ENCODE measurements at places on chromosomes 2 and 18.

DNA sequence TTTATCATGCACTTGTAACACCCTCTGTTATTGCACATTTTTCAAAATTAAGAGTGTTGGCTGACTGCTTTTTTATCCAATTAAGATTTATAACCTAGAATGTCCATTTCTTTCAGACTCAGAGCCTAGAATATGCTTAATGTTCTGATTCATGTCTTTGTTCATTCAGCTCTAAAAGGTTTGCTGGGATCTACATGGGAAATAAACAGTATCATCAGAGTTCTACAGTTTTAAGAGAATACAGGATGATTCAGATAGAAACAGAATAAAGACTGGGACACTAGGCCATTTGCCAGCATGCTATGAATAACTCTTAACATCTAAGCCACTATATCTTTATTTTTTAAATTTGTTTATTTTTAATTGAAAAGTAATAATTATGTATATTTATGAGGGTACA is 713.7 kb upstream of the CHAC2 start:
- no peak for DNase-seq

DNA sequence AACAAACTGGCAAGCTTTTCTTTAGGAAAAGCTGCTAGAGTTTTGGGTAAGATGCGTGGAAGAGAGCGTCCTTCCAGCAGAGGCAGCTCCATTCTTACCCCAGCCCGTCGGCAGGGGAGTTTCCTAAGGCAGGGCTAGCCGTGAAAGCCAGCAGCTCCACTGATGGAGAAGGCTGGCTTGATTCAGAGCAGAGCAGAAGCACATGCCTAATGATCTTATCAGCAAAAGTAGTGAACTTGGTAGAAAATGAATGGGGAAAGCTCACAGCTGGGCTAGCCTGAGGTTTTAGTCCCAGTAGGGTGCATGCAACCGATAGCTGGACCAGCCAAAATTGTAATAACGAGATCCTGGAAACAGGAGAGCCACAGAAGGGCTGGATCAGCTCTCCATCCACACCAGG is 20.8 kb downstream of the LAMA1 start:
- DNase-seq = no peak

DNA sequence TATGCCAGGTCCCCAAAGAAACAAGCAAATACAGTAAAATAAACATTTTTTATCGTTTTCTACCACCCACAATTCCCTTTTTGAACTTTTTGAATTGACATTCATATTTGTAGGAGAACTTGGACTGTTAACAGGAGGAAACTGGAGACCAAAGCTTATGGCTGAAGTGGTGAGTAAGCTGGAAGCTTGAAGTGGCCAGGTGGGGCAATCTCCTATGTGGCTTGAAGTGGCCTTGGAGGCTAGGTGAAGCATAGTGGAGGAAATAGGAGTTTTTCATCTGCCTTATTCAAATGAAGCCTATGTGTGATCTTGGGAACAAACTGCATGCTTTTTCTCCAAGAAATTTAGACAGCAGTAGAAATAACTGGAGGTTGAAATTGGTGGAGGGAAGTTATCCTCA is 962.9 kb upstream of the FANCL start:
- no peak for DNase-seq

- no peak for DNase-seq
These were observed 302.0 kb upstream of the CCDC68 start for GRCh38 chr18:55261253-55261652.

- DNase-seq = no peak
These were observed 23.8 kb upstream of the HNRNPA3 start for GRCh38 chr2:177188482-177189469.

DNA sequence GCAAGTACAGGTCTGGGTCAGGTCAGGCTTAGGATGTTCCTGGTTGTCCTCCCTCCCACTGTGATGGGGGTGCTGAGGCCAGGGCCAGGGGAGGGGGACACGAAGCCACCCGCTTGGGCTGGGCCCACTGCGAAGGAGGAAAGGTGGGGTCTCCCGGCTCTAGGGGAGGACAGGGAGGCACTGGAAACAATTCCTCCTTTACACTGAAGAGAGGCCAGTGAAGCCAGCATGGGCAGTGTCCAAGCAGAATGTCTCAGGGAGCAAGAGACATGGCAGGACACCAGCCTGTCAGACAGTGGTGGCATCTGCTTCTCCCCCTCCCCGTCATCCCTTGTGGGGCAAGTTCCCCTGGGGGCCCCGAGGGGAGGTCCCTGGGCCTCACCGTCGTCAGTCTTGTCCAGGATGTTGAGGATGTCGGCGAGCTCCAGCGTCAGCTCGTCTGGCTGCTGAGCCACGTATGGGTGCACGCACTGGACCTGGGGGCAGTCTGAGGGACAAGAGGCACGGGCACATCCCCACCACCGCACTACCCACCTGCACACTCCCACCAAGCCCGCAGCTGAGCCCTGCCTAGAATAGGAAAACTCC is 10.8 kb downstream of the SNORC start:
- DNase-seq = no peak

GRCh38 chr18:47981830-47982229 is 51.4 kb upstream of the SMAD2 start:
- DNase-seq = no peak

DNA sequence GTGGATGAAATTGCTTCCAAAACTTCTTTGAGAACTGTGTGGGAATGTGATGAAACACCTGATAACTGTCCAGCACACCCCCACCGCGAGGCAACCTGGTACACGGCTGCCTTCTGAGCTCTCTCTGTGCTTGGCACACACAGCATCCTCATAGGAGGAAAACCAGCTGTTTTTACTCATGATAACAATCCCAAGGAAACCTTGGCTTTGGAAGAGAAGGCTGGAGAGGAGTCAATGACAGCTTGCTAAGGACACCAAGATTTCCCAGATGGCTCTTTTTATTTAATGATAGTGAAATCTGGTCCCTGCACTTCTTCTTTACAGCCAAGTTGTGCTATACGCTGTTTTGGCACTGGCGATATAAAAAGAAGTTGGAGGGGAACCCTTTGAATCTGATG is 232.5 kb upstream of the FN1 start:
- DNase-seq = no peak

- no peak for DNase-seq
These were observed 1303.1 kb upstream of the ZEB2 start for GRCh38 chr2:145822892-145823534.

DNA sequence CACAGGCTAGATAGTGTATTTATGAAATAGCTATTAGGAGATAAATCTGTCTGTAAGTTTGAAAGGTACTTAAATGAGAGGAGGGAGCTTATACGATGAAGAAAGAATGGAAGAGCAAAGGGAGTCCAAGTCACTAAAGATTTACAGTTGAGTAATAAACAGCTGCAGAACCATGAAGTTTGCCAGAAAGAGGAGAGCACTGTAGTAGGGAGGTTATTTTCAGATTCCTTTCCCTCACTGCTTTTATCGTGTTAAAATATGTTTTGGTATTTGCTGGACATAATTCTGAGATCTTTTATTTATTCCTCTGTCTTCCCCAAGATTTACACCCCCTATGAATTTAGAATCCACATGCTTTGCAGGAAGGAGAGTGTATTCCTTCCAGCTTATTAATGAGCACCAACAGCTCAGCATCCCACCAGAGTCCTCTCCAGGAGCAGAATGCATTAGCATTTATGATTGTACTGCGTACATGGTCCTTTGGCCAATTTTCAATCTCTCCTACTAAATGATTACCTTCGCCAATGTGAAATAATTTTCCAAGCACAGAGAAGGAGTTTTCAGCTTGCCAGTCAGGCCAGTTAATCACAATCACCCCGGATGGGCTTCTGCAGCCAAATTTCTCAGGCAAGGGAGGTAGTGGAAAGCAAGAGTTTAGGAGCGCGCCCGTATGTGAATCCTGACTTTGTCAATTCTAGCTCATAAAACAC is 297.0 kb downstream of the NBAS start:
- no peak for DNase-seq

DNA sequence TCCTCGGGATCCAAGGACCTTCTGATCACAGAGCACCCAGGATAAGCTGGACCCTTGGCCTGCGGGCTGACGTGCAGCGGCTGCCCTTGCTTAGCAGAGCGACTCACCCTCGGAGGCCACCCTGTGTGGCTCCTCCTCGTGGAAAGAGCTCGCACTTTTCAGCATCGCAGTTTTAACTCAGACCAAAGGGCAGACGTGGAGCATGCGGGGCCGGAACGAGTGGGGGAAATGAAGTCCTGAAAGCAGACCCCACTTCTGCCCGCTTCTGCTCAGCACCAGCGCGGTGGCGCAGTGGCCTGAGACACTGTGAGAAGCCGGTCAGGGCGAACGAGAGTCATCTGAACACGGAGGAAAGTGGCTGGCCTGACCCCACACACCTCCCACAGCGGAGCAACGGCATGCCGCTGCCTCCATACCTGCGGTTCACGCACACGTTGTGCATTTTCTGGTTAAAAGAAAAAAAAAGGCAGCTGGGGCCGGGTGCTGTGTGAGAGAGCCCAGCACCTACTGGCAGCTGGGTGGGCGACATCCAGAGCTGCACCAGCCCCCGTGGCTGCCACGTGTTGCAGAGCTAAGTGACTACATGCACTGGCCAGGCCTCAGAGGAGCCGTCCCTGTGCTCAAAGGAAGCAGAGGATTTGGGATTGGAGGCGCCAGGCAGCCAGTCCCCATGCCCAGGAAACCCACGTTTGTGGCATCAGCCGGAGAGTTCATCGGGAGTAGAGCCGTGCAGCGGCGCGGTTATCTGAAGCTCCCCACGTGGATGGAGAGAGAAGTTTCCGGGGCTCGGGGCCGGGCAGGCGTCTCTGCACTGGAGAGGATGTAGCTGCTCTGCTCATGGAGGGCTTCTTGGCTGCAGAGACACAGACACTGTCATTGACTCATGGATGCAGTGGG is 89.7 kb downstream of the USP40 start:
- no peak for DNase-seq

GRCh38 chr2:215531284-215531683 is 95.4 kb upstream of the FN1 start:
- DNase-seq = no peak

GRCh38 chr2:192535956-192536921 is 341.5 kb upstream of the TMEFF2 start:
- no peak for DNase-seq

DNA sequence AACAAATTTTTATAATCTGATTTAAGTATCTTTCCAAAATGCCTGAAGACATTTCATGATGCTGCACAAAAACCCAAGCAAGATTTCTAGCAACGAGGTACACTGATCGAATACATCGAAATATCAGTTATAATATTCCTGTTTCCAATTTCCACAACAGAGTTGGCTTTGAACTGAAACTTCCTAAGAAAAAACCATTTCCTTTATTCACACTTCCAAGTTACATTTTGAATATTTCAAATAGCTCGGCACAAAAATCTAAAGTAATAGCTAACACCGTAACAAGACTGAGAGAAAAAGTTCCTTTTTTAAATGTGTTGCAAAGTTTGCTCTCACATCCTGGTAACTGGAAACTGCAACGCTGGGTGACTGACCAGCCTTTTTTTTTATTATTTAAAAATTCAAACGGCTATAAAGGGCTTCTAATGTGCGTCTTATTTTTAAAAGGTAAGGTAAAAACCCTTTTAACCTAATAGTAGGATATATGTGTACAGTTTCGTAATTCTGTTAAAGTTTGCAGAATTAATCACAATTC is 1.7 kb downstream of the HNRNPLL start:
- DNase-seq = no peak

DNA sequence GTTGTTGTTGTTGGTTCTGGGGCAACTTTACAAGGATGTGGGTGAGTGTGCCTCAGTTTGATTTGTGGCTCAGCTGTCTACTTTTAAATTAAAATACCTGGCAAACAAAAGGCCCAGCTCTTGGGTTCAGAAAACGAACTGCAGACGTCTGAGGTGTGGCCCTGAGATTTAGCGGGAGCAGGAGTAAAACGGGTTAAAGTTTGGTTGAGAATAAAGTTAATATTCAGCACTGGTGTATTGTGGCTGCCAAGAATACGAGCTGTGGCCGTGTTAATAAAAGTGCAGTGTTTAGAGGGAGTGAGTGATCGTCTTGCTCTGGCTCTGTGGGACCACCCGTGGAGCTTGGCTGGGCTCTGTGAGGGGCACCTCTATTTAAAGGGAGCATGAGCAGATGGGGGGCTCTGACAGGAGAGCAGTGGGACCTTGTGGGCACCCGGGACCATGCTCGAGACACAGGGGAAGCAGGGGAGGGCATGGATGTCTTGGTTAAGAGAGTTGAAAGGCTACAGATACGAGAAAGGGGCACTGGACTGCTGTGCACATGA is 80.3 kb downstream of the VAPA start:
- no peak for DNase-seq

DNA sequence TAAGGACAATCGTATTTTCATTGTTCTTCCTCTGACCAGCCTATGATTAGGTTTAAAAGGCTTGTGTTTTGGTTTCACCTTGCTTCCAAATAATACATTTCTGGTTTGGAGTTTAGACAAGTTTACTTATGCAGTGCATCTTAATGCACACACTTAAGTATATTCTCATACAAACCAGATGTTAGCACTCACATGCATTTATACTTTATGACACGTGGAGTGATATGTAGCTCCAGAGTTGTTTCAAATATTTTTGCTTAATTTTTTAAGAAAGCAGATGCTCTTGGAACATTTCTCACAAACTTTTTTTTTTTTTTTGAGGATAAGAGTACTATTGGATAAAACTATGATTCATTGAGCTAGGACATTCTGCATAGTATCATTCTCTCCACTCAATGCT is 109.9 kb downstream of the PDE1A start:
- DNase-seq = no peak

- DNase-seq = no peak
These were observed 205.1 kb downstream of the NDUFA10 start for GRCh38 chr2:239819974-239820555.

DNA sequence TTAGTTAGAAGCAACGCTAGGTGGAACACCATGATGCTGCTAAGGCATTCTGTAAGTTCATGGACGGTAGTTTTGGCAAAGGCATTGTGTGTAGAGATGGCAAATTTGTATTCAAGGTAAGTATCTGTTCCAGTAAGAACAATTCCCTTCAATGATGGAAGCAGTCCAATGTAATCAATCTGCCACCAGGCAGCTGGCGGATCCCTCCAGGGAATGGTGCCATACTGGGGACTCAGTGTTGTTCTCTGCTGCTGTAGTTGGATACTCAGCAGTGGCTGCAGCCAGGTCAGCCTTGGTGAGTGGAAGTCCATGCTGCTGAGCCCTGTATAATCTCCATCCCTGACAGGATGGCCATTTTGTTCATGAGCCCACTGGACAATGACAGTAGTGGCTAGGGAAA is 62.8 kb downstream of the ARL6IP6 start:
- no peak for DNase-seq

DNA sequence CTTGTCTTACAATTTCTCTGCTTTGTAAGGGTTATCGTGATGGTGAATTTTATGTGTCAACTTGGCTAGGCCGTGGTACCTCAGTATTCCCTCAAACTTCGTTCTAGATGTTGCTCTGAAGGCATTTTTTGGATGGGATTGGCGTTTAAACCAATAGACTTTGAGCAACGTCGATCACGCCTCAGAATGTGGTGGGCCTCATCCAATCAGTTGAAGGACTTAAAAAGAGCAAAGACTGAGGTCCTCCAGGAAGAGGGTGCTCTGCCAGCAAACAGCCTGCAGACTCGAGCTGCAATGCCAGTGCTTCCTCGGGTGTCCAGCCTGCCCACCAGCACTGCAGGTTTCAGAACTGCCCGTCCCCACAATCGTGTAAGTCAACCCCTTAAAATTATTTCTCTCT is 145.8 kb upstream of the SALL3 start:
- no peak for DNase-seq

- DNase-seq = no peak
These were observed 187.7 kb upstream of the HAAO start for GRCh38 chr2:42979870-42980763.
